ENCODE measurements at places on chromosomes 2 and 18.

DNA sequence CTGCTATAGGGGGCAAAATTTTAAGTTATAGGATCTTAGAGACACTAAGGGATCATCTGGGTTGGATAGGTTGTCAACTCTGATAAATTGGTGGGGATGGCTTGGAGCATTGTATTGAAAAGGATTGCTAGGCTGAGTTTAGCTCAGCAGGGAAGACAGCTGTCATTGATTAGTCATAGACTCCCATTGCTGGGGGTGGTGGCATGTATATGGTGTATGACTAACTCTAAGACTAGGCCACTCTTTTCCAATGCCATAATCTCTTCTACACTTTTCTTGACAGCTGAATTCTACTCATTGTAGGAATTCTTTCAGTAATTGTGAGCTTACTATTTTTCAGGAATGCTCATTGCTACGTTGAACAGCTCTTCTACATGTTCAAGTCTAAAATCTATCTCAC, 81.3 kb upstream of the PELI1 start:
- no peak for DNase-seq

- DNase-seq = no peak
These were observed 92.0 kb downstream of the GAREM1 start for GRCh38 chr18:32378705-32379104.

DNA sequence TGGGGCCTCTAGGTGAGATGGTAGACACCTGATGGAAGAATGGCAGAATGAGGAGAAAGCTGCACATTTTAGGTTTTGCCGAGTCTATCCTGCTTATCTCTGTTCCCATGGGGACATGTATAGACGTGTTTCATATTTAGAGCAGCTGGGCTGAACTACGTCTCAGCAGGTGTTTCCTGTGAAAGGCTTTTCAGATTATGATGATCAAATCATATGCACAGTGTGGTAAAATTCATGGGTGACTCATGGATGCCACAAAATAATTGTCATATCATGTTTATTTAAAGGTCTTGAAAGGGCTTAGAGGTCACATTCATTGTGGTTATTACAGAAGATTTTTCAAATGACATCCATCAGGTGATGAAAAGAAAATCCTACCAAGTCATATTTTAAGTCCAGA, 90.5 kb downstream of the ICOS start:
- DNase-seq = no peak

DNA sequence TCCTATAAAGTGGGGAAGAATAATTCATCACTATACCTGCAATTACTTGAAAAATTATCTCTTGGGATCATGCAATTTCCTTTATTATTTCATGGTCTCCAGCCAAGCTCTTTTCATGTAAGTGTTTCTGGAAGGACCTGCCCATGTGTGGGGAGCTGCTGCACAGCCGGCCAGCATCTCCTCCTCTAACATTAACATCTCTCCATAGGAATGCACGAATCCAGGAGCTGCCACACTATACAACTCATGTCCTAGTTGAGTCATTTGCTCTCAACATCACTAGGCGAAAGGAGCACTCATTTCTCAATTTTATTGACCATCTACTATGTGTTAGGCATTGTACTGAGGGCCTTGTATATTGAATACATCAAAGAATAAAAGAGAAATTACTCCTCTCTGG, 144.3 kb upstream of the ERBB4 start:
- DNase-seq = no peak

DNA sequence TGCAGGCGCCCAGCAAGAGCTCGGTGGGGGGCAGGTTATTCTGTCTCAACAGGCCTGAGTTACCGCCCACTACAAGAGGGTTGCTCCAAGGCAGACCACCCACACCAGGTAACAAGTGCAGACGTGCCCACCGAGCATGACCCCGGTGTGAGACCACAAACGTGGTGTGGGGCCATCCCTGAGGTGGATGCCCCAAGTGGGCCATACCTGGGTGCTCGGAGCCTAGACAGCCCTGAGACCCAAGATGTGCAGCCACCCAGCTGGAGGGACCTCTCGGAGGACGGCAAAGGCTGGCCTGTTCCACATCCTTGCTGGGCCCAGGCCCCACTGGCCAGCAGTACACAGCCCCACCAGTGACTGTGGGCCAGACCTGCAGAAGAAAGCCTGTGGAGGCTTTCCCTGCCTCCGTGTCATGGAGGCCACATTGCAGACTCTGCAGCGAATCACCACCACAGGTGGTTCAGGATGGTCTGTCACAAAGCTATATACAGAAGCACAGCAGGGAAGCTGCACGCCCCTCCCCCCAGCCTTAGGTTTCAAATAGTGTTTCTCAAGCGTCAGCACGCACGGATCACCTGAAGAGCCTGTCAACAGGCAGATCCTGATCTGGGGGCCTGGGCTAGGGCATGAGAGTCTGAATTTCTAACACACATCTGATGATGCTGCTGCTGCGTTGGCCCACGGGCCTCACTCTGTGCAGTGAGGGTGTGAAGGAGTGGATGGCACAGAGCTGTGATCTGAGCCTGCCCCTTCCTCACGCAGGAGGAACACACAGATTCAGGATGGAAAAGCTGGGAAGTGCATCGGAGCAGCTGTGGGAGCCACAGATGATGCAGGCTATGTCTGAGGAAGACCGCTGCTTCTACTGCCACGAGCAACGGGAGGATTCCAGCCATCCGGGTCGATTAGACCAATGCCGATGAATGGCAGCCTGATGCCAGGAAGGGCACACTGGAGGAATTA, 96.8 kb downstream of the UXS1 start:
- no peak for DNase-seq

DNA sequence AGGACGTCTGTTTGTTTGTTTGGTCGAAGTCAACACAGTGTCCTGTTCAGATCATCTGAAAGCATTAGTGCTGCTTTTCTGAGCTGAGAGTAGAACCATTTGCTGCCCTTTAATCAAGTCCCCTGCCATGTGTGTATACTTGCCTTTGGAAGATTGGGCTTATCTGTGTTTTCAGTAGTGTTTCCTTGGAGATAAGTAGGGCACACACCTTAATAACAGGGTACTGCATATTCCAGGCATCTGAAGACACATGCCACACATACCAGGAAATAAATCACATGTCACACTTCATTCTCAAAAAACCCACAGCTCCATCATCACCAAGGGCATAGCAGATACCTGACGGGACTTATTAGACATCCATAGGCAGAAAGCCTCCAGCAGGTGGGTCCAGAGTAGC, 157.4 kb downstream of the SOX11 start:
- no peak for DNase-seq

GRCh38 chr18:63604791-63605567, 17.8 kb downstream of the SERPINB13 start:
- DNase-seq = no peak

DNA sequence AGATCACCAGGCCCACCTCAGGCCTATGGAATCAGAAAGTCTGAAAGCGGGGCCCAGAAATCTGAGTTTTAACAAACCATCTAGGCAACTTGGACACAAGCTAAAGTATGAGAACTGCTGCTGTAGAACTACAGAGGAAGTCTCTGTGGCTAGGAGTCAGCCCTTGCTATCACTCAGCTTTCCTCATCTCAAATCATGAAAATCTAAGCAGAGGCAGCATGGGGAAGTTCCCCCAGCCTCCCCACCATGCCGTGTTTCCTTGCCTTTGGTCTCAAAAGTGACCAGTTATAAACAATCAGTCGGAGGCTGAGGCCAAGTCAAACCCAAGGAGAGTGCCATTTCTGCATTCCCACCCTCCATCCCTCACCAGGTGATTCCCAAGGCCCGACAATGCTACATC, 404.7 kb downstream of the BCL11A start:
- no peak for DNase-seq

- DNase-seq = no peak
These were observed 304.0 kb downstream of the LPIN1 start for GRCh38 chr2:12050396-12050795.

Measured in activated naive CD8-positive, alpha-beta T cell treated with anti-CD3 and anti-CD28 coated beads, Interleukin-2, amount 50 U/mL, for 16 hours (primary cell).